ENCODE measurements at places on chromosomes 4 and X.

DNA sequence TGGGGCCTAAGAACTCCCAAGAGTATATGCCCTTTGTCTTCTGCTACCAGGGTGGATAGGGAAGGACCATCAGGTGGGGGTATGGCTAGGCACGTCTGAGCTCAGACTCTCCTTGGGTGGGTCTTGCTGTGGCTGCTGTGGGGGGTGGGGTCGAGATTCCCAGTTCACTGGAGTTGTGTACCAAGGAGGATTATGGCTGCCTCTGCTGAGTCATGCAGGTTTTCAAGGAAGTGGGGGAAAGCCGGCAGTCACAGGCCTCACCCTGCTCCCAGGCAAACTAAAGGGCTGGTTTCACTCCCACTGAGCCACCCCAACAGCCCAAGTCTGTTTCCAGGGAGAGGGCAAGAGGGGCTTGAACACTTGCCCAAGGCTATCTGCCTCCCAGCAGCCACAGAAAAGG is 249.7 kb downstream of the NR3C2 start:
- no peak for DNase-seq

- DNase-seq = no peak
These were observed 137.8 kb upstream of the FRG1 start for GRCh38 chr4:189802884-189803283.

DNA sequence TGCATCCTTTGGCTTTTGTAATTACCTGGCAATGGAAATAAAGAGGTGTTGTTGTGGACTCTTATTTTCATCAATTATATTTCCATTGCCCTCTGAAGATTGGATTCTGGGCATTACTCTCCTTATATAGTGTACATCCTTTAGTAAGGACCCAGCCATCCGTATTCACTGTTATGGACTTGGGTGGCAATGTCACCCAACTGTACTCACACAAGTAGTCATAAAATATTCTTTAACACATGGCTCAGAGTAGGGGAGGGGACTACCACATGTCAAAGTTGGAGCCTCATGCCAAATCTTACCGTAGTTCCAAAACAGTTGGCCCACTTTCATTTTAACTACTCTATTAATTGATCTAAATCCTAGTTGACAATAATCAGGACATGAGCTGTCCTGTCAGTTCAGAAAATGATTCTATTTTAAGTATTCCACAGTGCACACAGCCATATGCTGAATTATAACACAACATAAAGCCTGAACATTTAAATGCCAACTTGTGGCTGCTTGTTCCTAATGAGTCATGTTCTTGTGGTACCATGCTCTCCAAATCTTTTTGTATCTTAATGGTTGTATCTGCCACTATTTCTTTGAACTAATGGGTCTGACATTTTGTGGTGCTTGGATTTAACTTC is 4.9 kb downstream of the FRAS1 start:
- no peak for DNase-seq

DNA sequence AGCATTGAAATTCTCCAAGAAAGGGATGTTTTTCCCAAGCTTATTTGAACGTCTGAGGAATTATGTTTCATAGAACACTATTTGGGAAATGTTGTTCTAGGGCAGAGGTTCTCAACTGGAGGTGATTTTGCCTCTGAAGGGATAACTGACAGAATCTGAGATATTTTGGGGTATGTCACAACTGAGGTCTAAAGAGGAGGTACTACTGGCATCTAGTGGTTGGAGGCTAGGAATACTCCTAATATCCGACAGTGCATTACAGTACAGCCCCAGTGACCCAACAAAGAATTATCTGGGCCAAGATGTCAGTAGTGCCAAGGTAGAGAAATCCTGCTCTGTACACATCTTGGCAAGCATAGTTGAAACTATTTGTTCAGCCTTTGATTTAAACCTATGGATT is 6.4 kb downstream of the HSPA4L start:
- no peak for DNase-seq

GRCh38 chr4:147610686-147611085 is 6.5 kb upstream of the TMEM184C start:
- DNase-seq = no peak
